CD4-positive, alpha-beta T cell treated with Interleukin-15 for 4 hours (primary cell): ENCODE measurements at places on chromosomes 4 and X.

DNA sequence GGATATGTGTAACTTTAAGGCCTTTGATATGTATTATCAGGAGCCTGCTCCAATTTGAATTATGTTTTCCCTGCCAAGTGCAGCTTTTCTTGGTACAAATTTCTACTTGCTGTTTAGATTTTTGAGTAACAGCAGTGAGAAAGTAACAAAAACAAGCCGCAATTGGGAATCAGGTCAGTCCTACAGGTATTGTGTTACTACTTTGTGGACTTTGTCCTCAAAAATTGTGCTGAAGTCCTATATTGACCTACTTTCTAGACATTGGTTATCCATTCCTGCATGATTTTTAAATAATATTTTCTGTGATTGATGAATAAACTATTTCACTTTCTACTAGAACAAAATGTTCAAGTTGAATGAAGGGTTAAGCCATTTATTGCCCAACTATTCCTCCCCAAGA, 5.7 kb downstream of the CDKN2AIP start:
- DNase-seq: no peak

- DNase-seq: no peak
Measured at GRCh38 chr4:2451821-2452785, 16.8 kb upstream of the RNF4 start.

DNA sequence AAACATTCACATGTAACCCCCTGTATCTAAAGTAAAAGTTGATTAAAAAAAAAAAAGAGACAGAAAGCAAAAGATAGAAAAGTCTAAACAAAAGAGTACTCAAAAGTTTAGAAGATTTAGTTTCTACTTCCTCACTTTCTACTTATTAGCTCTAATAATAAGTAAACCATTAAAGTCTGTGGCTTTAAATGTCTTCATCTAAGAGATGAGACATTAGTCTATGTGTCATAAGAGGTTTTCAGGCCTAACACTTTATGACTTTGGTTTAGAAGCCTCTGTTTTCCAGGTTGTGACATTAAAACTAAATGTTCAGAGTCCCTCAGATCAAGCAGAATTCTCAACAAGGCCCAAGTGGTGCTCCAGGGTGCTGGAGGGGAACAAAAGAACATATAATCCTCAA, 42.2 kb upstream of the GUCY1A1 start:
- no peak for DNase-seq

DNA sequence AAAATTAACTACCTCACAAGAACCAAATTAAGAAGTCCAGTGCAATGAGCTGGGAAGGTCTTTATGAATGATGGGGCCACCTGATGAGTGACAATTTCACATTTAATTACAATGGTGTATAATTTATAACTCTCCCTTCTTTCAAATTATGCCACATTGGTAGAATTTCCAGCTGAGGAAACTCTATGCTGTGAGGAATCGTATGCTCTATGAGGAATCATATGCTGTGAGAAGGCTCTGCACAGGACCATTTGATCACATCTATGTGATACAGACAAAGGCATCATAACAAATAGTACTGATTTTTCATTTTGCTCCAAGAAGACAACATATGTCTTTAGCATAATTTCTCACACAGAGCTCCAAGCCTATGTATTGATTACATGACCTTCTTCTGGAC, 69.3 kb downstream of the PDHA2 start:
- no peak for DNase-seq
